ENCODE measurements at places on chromosomes 6 and 20.
A peak's percentile ranks its signal among the peaks of the same experiment; 100 is the strongest.

- no peak for DNase-seq
These were observed 60.6 kb downstream of the SSR1 start for GRCh38 chr6:7252390-7252789.

DNA sequence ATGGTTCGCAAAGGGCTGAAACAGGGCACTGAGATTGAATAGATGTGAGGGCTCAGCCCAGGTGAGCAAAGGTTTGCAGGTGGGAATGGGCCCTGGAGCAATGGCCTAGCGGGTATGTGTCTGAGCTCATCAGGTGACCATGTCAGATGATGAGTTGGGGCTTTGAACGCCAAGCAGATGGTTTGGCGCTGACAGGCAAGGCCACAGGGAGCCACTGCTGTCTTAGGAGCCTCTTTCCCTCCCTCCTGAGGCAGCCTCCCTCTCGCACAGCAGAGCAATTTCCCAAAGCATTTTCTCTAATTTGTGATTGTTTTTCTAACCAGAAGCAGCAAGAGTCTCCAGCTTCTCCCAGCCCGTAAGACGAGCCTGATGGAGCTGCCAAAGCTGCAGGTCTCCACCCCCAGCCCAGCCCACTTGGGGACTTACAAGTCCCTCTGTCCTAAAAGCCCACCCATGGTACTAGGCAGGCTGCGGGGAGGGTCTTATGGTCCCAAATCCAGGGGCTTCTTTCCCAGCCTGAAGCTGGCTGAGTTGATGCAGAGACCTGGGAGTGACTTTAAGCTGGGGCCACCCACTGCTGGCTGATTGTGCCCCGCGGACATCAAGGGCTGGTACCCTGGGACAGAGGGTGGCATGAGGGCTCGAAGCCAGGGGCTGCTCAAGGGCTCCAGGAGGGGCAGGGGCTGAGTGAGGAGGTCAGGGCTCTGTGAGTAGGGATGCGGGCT lies 11.6 kb downstream of the CDH22 start:
- DNase-seq = no peak

DNA sequence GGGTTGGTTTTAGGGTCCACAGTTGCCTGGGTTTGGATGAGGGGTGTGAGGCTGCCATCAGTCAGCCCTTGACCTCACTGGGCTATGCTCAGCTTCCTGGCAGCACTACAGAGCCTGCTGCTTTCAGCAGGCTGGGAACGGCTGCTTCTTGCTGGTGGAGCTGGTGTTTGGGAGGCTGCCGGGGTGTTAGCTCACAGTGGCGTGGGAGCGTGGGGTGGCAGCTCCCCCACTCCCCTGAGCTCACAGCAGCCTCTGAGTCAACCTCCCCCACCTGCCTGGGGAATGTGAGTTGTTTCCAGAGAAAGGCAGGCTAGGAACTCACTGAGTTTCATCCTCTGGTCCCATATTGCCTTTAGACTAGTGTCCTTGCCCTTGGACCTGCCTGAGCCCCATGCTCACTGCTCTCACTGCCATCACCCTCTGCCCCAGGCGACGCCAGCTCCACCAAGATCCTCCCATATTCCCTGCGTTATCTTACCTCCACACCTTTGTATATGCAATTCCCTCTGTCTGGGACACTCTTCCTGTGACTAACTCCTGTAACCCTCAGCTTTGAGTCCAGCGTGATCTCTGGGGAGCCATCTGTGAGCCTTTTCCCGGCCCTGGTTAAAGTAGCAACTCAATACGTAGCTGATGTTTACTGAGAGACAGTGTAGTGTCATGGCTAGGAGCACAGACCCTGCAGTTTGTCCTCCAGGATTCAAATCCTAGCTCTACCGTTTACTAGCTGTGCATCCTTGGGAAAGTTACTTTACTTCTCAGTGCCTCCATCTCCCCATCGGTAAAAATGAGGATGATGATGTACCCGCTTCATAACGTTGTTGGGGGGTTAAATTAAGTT lies 34.8 kb downstream of the PPP1R16B start:
- no peak for DNase-seq

- DNase-seq = no peak
These were observed 54.7 kb upstream of the GGTLC1 start for GRCh38 chr20:24043294-24043693.

- DNase-seq = no peak
These were observed 22.6 kb upstream of the CHMP4B start for GRCh38 chr20:33788351-33789049.

GRCh38 chr20:56518721-56519398 lies 5.7 kb upstream of the FAM209A start:
- no peak for DNase-seq

DNA sequence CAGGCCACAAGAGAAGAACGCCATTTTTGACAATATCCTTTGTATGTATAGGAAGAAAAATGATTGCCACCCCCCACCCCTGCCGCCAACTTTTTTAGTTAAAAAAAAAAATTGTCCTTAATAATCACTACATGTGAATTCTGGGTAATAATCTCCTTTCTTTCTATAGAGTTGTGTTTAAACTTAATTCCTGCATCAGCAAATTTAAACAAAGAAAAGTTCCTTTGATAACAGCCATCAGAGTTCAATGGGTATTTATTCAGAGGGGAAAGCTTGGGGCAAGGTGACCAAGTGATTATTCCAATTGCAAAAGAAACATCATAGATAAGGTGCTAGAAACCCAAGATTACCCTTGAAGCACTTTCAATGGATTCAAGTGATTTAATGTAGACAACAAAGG lies 47.0 kb downstream of the GCLC start:
- no peak for DNase-seq

- no peak for DNase-seq
These were observed 168.6 kb downstream of the NFATC2 start for GRCh38 chr20:51373713-51374455.

DNA sequence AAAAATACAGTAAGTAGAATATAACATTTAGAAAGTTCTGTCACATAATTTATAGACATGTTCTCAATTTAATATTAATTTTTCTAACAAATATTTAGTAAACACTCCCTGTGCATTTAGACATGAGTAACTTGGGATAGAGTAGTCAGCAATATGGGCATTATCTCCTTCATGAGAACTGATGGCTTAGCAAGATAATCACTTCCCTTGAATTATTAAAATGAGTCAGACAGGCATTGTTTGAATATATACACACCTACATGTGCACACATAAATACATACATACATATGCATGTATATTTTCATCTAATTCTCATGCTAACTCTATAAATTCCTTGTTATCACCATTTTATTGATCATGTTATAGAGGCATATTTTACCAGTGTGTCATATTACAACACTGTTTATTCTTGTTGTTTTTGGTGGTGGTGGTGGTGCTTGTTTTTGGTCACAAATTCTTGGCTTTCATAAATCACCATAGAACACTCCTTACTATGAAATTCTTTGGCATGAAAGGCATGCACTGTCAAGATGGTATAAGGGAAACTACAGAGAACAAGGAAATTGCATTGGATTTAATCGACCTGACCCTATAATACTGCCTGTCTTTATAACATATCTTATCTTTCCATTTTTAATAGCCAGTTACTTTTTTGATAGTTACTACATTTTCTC lies 434.5 kb upstream of the MANEA start:
- DNase-seq = no peak

GRCh38 chr6:2497922-2498623 lies 252.6 kb downstream of the MYLK4 start:
- no peak for DNase-seq

DNA sequence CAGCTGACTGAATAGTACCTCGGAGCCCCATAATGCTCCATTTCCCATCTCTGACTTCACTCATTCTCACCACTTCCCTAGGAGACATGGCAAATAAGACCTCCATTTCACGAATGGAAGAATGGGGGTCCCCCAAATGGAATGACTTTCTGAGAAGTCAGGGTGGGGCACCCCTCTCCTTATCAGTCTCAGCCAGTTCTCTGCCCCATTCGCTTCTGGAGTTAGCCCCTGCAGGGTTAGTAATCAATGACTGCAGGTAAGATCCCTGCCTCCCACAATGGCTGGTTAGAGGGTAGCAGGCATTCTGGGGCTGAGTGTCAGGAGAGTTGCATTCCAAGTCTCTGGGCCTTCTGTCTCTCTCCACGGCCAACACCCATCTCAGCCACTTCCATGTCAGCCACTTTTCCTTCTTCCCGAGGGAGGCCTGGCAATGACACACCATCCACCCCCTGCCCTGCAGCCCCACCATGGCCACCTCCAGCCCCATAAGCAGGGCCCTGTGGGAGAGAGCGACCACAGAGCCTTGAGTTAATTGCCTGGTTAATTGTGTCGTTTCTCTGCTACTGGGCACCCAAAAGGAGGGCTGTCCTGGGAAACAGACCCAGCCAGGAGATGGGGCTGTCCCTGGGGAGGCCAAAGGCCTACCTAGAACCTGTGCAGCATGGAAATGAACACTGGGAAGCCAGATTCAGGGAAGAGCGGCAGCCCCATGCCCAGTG lies 13.4 kb downstream of the CCDC167 start:
- DNase-seq = no peak

DNA sequence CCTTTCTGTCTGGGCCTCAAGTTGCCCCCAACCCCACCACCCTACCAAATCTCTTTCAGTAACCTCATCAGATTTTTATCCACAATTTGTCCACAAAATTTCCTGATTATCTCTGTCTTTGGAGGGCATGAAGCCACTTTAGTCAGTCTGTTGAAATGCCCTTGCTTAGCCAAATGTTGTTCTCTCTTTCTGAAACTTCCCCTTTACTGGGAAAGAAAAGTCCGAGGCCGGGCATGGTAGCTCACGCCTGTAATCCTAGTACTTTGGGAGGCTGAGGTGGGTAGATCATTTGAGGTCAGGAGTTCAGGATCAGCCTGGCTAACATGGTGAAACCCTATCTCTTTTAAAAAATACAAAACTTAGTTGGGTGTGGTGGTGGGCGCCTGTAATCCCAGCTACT lies 33.8 kb downstream of the TOMM6 start:
- DNase-seq = no peak

- DNase-seq = peak; percentile 90
These were observed 68.6 kb upstream of the FBXL4 start for GRCh38 chr6:99016355-99016754.

GRCh38 chr6:126767711-126768110 lies 350.8 kb upstream of the RSPO3 start:
- DNase-seq = no peak

DNA sequence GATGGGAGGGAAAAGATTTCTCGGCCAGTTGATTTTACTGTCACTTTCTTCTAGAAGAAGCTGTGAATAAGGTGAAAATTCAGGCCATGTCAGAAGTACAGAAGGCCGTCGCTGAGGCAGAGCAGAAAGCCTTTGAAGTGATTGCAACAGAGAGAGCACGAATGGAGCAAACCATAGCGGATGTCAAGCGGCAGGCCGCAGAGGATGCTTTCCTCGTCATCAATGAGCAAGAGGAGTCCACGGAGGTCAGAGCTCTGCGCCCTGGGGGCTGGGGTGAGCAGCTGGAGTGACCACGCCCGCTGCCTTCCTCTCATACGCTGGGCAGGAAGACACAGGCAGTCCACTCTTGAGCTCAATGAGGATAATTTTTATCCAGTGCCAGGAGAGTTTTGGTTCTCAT lies 21.8 kb upstream of the C20orf144 start:
- DNase-seq = no peak

- DNase-seq = no peak
These were observed 2.9 kb upstream of the RAMACL start for GRCh38 chr6:166589337-166589731.

GRCh38 chr6:6885521-6886170 lies 222.1 kb upstream of the RREB1 start:
- DNase-seq = peak; percentile 95

- DNase-seq = no peak
These were observed 21.7 kb upstream of the RFPL4B start for GRCh38 chr6:112325444-112325843.

DNA sequence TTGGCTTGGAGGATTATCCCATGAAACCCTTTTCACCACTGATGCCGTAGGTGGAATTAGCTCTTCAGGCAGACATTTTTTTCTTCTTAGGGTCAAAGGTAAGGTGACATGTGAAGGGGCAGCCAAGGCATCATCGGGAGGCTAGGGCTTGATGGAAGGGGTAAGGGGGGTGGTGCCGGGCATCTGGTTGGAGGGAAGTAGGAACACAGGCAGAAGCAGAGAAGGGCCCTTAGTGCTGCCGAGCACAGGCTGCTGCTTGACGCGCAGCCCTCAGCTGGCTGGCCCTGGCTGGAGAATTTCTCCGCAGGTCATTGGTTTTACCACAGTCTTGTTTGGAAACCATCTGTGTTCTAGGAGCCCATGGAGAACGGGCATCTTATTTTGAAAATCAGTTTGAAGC lies 54.7 kb downstream of the TRAF3IP2 start:
- DNase-seq = no peak

GRCh38 chr6:101516578-101516977 lies 123.1 kb downstream of the GRIK2 start:
- DNase-seq = no peak

GRCh38 chr6:167400482-167401138 lies 75.7 kb downstream of the TTLL2 start:
- no peak for DNase-seq

DNA sequence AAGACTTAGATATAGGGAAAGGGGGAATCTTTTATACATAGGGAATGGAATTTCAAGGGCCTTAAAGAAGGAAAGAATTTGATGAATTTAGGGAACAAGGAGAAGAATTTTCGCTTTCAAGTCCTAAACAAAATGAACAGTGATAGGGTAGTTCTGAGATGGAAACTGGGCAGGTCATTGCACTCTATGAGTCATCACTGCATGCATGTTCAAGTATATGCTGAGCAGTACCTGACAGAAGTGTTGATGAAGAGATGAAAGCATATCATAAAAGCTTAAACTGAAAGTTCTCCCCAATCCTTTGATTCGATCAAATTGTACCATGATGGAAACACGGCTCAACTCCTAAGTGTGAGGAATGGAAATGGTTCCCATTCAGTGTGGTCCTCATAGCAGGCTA lies 271.0 kb downstream of the TSHZ2 start:
- no peak for DNase-seq

- peak; percentile 57 for DNase-seq
These were observed 651 bp upstream of the CCND3 start for GRCh38 chr6:41942067-41942851.

DNA sequence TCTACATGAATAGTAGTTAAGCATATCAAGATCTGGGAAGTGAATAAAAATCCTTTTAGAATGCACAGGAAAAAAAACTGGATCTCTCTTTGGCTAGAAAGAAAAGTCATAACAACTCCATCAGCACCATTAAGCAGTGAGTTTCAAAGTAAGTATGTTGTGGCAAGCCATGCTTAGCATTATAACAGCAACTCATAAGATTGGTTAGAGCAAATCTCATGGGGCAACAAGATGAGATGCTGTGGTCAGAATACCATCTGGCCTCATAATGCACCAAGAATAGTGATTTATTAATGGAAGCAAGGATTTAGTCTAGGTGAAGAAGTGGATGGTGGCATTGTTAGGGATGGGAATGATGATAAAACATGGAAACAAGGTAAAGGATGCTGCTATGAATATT lies 159.4 kb downstream of the PHF3 start:
- no peak for DNase-seq

DNA sequence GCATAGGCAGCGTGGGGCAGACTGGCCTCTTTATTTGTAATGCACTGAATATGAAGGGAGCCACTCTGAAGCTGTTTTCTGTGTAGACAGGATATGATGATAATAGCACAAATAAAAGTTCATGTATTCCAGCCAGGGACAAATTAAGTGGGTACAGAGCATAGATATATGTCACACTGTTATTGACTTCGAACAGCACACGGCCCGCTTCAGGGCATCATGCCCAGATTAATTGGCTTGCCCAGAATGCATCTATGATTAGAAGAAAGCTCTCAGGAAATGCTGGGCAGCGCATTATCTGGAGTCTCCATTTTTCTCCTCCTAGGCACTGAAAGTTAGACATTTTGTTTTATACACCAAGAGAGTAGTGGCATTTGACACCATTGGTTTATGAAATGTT lies 26.3 kb upstream of the SASH1 start:
- no peak for DNase-seq

Measured in GF-D8 (cell line).